ENCODE measurements at places on chromosomes 5 and 9. TPM values are rescaled to one million over a fixed set of nuclear protein-coding genes. Genes with fewer than 3 reads are reported as not detected.
A peak's percentile ranks its signal among the peaks of the same experiment; 100 is the strongest.

- H3K4me3 ChIP-seq, result no peak overlapping the region
- no peaks in the 10 kb centered on the region for H3K4me1 ChIP-seq
- H3K36me3 ChIP-seq, result no peaks in the 10 kb centered on the region
These were observed 3.3 kb downstream of the SHISAL2B start for GRCh38 chr5:64693636-64694035.

Gene WDR38
- not detected for total RNA-seq

- peak overlapping the region; percentile 36 for H3K4me3 ChIP-seq
- DNase-seq, result peak; percentile 54
- no peaks in the 10 kb centered on the region for H3K4me1 ChIP-seq
- H3K36me3 ChIP-seq, result no peaks in the 10 kb centered on the region
- peaks cover 37% of the 10 kb centered on the region for H3K27me3 ChIP-seq
These were observed 105.0 kb upstream of the FAM120A start for GRCh38 chr9:93346231-93347112.

GRCh38 chr5:95778713-95779436 lies 43.7 kb downstream of the GLRX start:
- no peak for DNase-seq
- peaks cover 3% of the 10 kb centered on the region for H3K4me1 ChIP-seq
- no peak overlapping the region for H3K4me3 ChIP-seq
- H3K36me3 ChIP-seq, result peaks cover 29% of the 10 kb centered on the region

- no peaks in the 10 kb centered on the region for H3K36me3 ChIP-seq
- peak; percentile 52 for DNase-seq
- H3K27me3 ChIP-seq, result peaks cover 100% of the 10 kb centered on the region
- H3K27ac ChIP-seq, result no peak within 1 kb of the TSS
- peak within 1 kb of the TSS; percentile 40 for H3K4me3 ChIP-seq
- H3K4me1 ChIP-seq, result no peaks in the 10 kb centered on the region
These were observed at the start of gene CDKN2A for GRCh38 chr9:21993893-21994555. TSS of gene CDKN2A (minus strand) at chr9:21994392.

GRCh38 chr9:29866556-29866955 lies 2293.3 kb upstream of the C9orf72 start:
- no peaks in the 10 kb centered on the region for H3K36me3 ChIP-seq
- peak; percentile 1 for DNase-seq
- H3K27me3 ChIP-seq, result no peaks in the 10 kb centered on the region

- no peaks in the 10 kb centered on the region for H3K27me3 ChIP-seq
- DNase-seq, result no peak
- H3K4me1 ChIP-seq, result no peaks in the 10 kb centered on the region
- H3K27ac ChIP-seq, result no peak overlapping the region
- H3K4me3 ChIP-seq, result no peak overlapping the region
These were observed 36.5 kb downstream of the FOXI1 start for GRCh38 chr5:170142196-170142595.

- H3K27me3 ChIP-seq, result no peaks in the 10 kb centered on the region
- H3K27ac ChIP-seq, result no peak overlapping the region
- peaks cover 2% of the 10 kb centered on the region for H3K4me1 ChIP-seq
- no peak overlapping the region for H3K4me3 ChIP-seq
- DNase-seq, result no peak
- peaks cover 5% of the 10 kb centered on the region for H3K36me3 ChIP-seq
These were observed 6.6 kb downstream of the ZCCHC7 start for GRCh38 chr9:37127018-37127417.

Gene AKNA
- 20.6 TPM for total RNA-seq

- H3K27me3 ChIP-seq, result no peaks in the 10 kb centered on the region
- no peak overlapping the region for H3K27ac ChIP-seq
- no peaks in the 10 kb centered on the region for H3K36me3 ChIP-seq
- DNase-seq, result no peak
- H3K4me3 ChIP-seq, result no peak overlapping the region
- H3K4me1 ChIP-seq, result no peaks in the 10 kb centered on the region
These were observed 88.6 kb upstream of the NFIB start for GRCh38 chr9:14402583-14402982.

Data from cardiac muscle cell (in vitro differentiated cells and primary cell).